ENCODE measurements at places on chromosomes 13 and 19.

- DNase-seq: no peak
Observed at GRCh38 chr19:55305983-55306562, 19.1 kb downstream of the TMEM150B start.

GRCh38 chr19:19403373-19403901, 2.0 kb upstream of the GATAD2A start:
- no peak for DNase-seq

DNA sequence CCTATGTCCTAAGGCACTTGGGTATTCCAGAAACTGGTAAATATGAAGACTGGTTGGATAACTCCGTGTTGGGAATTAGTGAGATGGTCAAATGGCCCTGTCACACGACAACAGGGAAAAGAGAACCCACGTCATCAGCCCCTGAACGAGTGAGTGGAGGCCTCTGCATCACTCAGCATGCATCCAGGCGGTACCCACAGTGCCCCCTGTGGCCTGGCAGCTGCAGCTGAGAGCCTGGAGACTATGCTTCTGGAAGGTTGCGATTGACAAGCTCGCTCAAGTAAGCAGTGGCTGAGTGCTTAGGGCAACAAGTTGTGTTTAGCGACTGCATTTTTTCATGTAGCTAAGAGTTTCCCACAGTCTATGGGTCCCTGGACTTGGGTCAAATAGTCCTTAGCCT, 55.9 kb downstream of the COL4A2 start:
- DNase-seq: no peak

DNA sequence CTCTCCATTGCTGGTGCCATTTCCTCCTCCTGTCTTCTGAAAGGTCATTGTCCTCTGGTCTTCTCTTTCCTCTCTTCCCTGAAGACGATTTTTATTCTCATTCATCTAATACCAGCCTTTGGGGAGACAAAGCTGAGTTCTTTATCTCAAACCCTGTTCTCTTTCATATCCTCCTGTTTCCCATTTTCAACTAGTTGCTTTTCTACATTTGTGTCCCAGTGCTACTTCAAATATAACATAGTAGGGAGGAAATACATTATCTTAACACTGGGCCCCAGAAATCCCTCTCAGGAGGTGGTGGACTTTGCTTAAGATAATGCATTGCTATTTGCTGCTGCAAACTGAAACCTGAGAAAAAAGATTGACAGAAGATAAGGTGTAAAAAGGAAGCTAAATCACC, 159.1 kb downstream of the HS6ST3 start:
- DNase-seq: no peak

DNA sequence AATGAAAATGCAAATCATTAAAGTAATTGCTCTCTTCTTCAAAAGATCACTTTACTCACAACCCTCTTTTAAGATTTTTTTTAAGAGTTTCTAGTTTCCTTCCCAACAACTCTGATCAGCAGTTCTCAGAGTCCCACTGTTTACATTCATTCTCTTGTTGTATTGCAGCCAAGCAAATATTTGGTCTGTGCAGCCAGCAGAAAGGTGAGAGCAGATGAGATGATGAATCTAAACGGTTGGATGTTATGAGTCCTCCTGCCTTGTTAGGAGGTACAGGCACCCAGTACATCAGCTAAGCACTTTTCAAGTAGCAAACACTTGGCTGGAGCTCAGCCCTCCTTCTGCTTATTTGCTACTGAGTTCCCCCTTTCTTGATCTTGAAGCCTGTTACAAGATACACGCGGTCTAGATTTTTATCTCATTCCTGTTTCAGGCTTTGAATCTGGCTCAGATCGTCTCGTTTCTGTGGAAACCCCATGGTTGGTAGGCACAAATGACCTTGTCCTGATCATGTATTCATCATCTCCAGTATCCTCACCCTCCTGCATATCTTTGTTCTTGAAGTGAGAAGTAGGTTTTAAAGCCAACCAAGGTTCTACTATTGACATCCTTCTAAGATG, 300.7 kb downstream of the DCT start:
- no peak for DNase-seq

- no peak for DNase-seq
Observed at GRCh38 chr13:65594298-65594781, 1635.8 kb downstream of the PCDH9 start.

DNA sequence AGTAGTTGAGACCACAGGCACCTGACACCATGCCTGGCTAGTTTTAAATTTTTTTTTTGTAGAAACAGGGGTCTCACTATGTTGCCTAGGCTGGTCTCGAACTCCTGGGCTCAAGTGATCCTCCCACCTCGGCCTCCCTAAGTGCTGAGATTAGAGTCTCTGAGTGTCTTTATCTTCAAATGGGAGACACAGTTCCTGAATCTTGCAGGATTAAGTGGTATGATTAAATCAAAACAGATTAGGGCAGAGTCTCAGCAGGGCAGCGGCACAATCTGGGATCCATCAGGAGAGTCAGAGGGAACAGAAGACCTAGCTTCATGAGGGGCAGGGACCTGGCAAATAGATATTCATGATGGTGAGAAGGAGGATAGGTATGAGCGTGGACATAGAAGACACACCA, 953 bp downstream of the RLN3 start:
- no peak for DNase-seq

GRCh38 chr19:1949304-1950101, 8.5 kb downstream of the CSNK1G2 start:
- no peak for DNase-seq

GRCh38 chr13:28329395-28330158, 165.4 kb downstream of the FLT1 start:
- peak; percentile 21 for DNase-seq

- no peak for DNase-seq
Observed at GRCh38 chr13:32895296-32895695, 120.9 kb upstream of the KL start.

DNA sequence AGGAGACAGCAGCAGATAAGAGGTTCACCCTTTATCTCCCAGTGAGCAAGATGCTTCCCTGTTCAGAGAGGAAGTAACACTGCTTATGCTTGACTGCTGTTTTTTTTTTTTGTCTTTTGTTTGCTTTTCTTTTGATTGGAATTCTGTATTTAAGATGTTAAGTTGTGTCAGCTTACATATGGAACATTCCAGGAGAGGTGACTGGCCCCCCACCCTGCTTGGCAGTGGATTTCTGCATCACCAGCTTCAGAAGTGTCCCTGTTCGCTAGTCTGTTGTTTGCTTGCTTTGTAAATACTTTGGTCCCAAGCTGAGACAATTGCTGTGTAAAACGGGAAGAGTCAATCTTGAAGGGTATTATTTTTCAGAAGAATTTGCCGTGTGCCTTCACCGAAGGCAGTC, 43.0 kb downstream of the IFT88 start:
- DNase-seq: no peak

- no peak for DNase-seq
Observed at GRCh38 chr19:5911366-5911765, 2.7 kb upstream of the CAPS start.

DNA sequence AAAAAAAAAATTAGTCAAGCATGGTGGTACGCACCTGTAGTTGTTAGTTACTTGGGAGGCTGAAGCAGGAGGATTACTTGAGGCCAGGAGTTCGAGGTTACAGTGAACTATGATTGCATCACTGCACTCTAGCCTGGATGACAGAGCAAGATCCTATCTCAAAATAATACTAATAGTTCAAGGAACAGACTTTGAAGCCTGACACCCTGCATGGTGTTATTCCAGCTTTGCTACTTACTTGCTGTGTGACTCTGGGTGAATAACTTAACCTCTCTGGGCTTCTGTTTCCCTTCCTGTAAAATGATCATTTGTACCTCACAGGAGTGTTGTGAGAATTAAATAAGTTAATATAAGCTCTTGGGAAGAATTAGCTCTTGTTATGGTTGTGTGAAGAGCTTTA, 3.5 kb upstream of the FOSB start:
- no peak for DNase-seq

DNA sequence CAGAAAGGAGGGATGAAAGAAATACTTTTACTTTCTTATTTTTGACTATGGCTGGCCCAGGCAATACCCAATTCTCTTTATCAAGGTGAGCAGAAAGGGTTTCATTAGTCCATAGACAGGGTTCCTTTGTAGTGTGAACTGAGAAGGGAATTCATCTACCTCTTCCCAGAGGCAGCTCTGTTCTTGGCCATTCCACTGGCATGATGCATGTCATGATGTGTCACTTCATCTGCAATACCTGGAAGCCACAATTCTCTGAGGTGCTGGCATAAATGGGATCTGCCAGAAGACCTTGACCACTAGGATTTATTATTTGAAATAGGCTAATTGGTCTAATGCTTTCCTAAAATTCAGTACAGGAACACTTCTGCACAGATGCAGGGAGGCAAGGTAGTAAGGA, 542.8 kb downstream of the RFC3 start:
- no peak for DNase-seq

GRCh38 chr13:109779074-109779473, 7.3 kb downstream of the IRS2 start:
- DNase-seq: no peak

DNA sequence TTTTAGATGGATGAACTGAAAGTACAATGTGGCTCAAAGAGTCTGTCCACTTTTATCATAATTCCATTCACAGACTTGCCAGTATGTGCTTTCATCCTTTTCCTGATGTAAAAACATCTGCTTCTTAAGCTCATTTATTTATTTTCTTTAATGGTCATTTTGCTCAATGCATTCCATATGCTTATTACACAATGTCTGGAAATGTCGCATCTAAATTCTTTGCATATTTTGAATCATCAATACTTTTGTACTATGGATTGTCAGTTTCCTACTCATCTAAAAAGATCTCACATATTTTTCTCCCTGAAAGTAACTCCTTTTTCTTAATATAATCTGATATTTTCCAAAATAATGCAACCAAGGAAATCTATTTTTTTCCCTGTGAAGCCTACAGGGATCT, 1315.8 kb downstream of the EFNB2 start:
- DNase-seq: no peak

DNA sequence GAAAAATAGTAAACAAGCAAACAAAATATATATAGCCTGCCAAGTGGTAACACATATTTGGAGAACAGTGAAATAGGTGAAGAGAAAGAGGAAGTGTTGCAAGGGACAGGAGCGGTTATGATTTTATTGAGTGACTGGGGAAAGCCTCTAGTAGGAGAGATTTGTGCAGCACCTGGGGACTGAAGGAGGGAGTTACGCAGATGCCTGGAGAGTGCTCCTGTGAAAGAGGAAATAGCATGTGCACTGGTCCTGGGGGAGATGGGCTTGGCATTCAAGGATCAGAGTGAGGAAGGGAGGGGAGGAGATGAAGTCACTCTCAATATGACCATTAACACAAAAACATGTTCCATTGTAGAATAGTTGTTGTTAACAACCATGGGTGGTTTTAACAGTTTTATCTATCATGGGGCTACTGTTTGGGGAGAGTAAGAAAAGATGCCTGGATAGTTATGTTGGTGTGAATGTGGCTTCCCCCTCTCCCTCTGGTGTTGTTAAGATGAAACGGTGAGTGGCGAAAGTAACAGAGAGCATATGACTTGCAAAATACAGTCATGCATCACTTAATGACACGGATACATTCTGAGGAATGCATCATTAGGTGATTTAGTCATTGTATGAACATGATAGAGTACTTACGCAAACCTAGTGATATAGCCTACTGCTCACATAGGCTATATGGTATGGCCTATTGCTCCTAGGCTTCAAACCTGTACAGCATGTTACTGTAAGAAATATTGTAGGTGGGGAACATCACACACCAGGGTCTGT, 251.7 kb upstream of the ARGLU1 start:
- no peak for DNase-seq

- peak; percentile 94 for DNase-seq
Observed at GRCh38 chr19:48169578-48169938, 586 bp downstream of the LIG1 start.

- DNase-seq: no peak
Observed at GRCh38 chr13:78603240-78603957, at the start of gene POU4F1. POU4F1 (minus strand) TSS chr13:78603552; CDS start chr13:78603326, 226 bp downstream.

DNA sequence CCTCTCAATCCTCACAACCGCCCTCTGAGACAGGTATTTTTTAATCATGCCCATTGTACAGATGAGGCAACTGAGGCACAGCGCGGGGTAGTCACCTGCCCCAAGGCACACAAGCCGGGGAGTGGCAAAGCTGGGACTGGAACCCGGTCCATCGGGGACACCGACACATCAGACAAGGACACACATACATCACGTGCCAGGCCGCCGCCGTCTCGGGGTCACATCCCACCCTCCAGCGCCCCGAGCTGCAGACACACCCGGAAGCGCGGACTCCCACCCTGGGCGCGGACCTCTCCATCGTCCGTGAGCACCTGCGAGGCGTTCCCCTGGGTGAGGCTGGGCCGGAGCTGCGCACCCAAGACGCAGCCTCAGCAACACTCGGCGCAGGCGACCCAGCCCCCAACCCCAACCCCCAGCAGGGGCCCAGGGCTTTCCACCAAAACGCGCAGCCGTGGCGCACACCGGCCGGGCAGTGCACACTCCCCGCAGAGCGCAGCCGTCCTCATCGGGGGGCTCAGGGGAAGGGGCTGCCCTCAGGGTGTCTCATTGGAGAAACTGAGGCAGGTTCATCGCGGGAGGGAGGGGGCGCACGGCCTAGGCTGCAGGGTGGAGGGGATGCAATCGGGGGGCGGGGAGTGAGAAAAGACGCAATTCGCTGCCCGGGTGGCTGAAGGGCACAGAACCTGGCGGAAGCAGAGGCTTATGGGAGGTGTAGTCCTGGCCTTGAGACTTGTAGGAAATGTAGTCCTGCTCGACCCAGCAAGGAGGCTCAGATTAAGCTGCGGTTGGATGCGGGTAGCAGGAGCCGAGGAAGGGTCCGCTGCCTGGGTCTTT, 1.9 kb upstream of the LMTK3 start:
- no peak for DNase-seq

DNA sequence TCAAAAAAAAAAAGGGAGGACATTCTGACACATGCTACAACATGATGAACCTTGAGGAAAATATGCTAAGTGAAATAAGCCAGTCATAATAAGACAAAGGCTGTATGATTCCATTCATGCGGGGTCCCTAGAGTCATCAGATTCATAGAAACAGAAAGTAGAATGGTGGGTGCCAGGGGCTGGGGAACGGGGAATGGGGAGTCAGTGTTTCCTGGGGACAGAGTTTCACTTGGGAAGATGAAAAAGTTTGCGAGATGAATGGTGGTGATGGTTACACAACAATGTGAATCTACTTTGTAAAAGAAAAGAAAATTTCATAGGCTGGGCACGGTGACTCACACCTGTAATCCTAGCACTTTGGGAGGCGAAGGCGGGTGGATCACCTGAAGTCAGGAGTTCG, 6.1 kb upstream of the CLEC4G start:
- no peak for DNase-seq

DNA sequence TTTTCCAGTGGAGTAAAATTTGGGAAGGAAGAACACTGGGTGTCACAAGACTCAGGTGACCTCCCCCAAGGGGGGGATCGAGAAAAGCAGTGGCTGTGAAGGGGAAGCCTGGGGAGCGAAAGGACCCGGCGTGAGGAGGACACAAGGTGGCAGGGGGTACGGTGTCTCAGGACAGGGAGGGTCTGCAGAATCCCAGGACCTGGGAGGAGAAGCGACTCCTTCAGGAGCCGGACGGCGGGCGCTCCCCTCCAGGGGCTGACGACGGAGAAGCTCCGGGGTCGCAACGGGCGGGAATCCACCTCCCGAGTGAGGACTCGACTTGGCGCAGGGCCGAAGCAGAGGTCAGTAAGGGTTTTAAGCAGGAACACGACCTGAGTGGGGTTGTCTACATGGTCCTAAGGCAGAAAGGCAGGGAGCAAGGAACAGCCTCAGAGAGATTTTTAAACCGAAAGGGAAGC, 529 bp downstream of the ZNF836 start:
- DNase-seq: peak; percentile 86

- DNase-seq: no peak
Observed at GRCh38 chr13:36006894-36007675, 124.1 kb downstream of the DCLK1 start.

All from lower leg skin (tissue), 4 donors.